ENCODE measurements at places on chromosomes 16 and 17.

- DNase-seq, result no peak
Observed at GRCh38 chr17:47785538-47786123, 36.0 kb downstream of the OSBPL7 start.

- DNase-seq, result no peak
Observed at GRCh38 chr17:68820476-68820824, 134.7 kb downstream of the ABCA8 start.

- no peak for DNase-seq
Observed at GRCh38 chr17:73455050-73455687, 143.4 kb upstream of the CDC42EP4 start.

- no peak for DNase-seq
Observed at GRCh38 chr17:31467502-31468256, 76.2 kb downstream of the RAB11FIP4 start.

DNA sequence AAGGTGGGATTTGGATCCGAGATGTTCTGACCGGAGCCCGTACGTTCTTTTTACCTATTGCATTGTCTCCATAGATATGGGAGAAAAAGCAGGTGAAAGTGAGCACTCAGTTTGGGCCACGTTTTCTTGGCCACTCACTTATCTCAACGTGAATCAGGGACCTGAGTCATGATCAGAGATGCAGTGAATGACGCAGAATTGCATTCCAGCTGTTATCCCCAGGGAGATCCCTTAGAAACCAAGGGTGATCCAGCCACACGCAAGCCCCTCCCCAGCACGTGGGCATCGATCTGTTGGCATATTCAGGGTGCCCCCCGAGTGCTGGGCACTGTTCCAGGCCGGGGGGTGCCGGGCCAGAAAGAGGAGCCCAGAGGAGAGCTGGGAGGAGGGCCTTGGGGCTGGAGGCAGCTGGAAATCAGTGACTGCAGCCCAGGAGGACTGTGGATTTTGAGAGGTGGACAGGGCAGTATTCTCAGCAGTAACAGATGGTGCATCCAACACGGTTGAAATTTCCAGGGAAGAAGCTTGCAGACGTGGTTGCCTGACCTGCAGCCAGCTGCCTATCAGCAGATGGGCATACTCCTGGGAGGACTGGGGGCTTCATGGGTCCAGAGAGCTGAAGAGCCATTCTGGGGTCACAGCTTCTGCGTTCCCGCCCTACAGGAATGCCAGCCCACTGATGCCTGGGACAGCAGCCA is 87.2 kb upstream of the CACNG5 start:
- DNase-seq, result no peak

DNA sequence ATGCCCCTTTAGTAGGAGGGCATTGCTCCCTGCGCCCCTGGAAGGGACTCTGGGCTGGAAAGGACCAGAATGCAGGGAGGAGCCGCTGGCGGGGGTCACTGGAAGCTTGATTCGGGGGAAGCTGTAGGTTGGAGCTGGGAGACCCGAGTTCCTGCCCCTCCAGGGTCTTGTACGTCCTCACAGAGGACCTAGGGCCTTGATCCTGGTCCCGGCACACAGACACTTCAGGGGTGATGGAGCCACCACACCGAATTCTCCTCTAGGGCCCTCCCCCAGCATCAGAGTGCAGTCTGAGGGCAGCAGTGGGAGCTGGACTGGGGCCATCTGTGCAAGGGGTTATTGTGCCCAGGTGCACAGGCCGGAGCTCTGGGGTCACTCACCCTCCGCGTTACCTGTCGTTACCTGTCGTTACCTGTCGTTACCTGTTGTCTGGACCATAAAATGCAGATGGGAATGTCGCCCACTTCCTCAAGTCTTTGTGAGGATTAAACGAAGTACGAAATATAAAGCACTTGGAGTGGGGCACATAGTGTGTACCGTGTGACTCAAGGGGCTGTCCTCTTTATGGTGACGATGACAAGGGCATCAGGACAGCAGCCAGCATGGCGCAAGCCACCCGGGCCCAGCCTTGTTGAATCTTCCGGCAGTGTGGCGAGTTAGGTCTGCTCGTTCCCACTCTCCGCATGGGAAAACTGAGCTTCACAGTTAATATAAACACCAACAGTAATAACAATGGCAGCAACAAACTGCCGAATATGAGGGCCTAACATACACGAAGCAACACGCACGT is 48.6 kb downstream of the CMIP start:
- no peak for DNase-seq

GRCh38 chr17:35879773-35880654 is at the start of gene CCL5:
Gene CCL5, minus strand, starts transcription at chr17:35880360.
- DNase-seq, result no peak

GRCh38 chr17:28384281-28385036 is 13.0 kb downstream of the SARM1 start:
- no peak for DNase-seq

GRCh38 chr17:78737332-78737731 is 44.7 kb downstream of the CYTH1 start:
- no peak for DNase-seq

- DNase-seq, result no peak
Observed at GRCh38 chr17:48545022-48545375, at the start of gene HOXB2. Gene HOXB2, minus strand, starts transcription at chr17:48545109. Its CDS starts 198 bp downstream, at chr17:48544911.
